ENCODE measurements at places on chromosomes 6 and 20. TPM values are rescaled to one million over a fixed set of nuclear protein-coding genes. Genes with fewer than 3 reads are reported as not detected.

The FOXF2 gene
- total RNA-seq = 8.1 TPM

The SLC17A2 gene
- not detected for total RNA-seq

DNA sequence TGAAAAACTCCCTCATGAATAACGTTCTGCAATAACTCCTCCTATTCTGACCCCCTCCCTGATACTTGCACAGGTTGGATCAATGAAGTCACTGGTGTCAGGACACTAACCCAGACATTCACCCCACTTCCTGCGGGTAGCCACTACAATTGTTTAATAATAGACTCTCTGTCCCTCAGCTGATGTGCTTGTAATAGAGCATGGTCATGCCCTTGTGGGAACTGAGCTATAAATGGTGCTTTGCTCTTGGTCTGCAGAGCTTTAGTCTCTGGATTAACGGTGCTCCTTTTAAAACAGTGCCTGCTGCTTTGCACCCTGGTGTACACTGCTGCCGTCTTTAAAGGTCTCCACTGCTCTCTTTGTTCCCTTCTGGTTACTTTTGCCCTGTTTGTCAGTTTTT lies 127.3 kb downstream of the BACH2 start:
- DNase-seq = no peak

DNA sequence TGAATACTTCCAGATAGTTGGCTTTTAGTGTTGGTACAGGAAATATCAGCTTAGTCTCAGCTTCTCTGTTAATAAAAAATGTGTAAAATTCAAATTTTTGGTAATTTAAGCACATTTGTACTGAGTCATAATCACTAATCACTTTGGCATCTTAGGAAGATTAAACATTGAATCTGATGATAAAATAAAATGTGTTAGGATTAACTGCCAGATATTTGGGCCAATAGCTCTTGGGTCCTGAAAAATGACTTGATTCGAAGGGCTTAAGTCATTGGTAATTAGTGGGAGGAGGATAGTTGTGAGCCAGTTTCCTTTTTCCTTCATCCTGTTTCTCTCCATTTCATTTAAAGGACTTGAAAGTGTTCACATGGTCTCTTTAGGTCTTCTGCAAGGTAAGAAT lies 426.1 kb downstream of the RFPL4B start:
- DNase-seq = no peak

DNA sequence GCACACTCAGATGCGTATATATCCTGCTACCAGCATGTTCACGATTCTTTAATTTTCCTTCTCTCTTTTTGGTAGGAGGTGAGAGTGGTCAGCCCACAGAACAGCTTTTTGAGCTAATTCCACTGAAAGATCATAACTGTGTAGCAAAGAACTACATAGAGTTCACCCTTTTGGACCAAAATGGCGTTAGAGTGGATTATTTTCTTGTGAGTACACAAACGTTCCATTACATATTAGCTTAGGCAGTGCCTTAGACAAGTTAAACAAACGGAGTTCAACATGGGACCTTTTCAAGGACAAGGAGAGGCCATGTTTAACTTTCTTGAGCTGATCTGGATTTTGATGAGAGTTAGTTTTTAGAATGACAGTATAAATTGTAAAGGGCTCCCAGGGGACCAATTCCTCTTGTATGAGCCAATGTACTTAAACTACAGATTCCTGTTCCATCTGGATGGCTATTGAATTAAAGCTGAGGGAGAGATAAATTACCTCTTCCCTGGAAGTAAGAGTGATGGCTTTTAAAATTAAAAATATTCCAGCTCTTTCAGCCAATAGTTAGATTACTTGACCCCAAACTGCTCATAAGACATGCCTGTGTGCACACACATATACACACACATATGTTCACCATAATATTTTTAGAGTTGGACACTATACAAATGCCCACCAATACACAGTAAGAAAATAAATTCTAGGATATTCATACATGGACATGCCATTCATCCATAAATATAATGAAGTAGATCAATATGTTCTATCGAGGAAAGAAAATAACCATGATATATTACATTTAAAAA lies 25.6 kb upstream of the ARMH2 start:
- no peak for DNase-seq

The SEMG1 gene
- total RNA-seq = not detected

- DNase-seq = no peak
Measured at GRCh38 chr6:47169785-47170616, 127.9 kb upstream of the ADGRF1 start.

The EPHA7 gene
- 0.30 TPM for total RNA-seq

The MUC21 gene
- 2.2 TPM for total RNA-seq

- DNase-seq = no peak
Measured at GRCh38 chr20:17525650-17526049, 5.5 kb downstream of the BFSP1 start.

GRCh38 chr6:23243854-23244253 lies 674.5 kb downstream of the HDGFL1 start:
- no peak for DNase-seq

DNA sequence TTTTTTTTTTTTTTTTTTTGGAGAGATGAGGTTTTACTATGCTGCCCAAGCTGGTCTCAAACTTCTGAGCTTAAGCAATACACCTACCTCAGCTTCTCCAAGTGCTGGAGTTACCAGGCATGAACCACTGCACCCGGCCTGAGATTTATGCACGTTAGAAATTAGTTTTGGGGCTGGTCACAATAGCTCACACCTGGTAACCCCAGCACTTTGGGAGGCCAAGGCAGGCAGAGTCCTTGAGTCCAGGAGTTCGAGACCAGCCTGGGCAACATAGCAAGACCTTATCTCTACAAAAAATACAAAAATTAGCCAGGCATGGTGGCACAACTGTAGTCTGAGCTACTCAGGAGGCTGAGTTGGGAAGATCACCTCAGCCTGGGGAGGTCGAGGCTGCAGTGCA lies 51.9 kb downstream of the CD24 start:
- DNase-seq = no peak

- DNase-seq = no peak
Measured at GRCh38 chr6:148907573-148907972, 160.7 kb downstream of the UST start.

DNA sequence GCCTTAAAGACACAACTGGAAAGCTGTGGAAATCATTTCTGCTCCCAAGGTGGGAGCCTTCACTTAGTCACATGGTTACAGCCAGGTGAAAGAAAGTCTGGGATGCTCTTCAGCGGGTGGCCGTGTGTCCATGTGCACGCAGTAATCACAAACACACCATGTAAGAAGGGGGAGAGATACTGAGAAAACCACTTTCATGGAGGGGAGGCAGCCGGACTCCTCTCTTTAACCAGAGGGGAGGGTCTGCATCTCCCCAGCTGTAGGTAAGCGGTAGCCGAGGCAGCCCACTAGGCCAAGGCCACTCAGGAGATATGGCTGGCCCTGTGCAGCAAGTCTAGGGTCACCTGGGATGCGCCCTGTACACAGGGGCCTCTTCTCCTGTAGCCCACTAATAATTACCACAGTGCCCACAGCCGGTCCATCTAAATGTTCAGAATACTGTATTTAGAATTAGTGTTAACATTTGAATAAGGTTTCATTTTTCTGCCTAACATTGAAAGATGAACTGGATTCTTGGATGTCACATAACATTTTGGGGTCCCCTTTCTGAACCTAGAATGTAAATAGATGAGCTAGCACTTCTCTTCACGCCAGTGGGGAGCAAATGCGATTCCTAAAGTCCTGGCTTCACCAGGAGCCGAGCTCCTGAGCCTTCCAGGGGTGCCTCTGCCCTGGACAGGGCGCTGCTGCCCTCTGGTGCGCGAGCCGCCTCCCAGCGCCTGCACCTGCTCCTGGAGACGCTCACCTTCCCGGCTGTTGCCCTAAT lies 15.9 kb downstream of the GPR31 start:
- DNase-seq = peak; percentile 46

- DNase-seq = no peak
Measured at GRCh38 chr6:132792510-132792909, 5.9 kb downstream of the SLC18B1 start.

The TP53TG5 gene
- total RNA-seq = not detected

GRCh38 chr20:47663354-47664067 lies 121.8 kb downstream of the SULF2 start:
- peak; percentile 77 for DNase-seq

The FLRT3 gene
- 77.4 TPM for total RNA-seq

GRCh38 chr6:69609836-69610472 lies 186.9 kb downstream of the LMBRD1 start:
- DNase-seq = no peak

GRCh38 chr6:83633609-83634008 lies 75.3 kb downstream of the SNAP91 start:
- DNase-seq = no peak

DNA sequence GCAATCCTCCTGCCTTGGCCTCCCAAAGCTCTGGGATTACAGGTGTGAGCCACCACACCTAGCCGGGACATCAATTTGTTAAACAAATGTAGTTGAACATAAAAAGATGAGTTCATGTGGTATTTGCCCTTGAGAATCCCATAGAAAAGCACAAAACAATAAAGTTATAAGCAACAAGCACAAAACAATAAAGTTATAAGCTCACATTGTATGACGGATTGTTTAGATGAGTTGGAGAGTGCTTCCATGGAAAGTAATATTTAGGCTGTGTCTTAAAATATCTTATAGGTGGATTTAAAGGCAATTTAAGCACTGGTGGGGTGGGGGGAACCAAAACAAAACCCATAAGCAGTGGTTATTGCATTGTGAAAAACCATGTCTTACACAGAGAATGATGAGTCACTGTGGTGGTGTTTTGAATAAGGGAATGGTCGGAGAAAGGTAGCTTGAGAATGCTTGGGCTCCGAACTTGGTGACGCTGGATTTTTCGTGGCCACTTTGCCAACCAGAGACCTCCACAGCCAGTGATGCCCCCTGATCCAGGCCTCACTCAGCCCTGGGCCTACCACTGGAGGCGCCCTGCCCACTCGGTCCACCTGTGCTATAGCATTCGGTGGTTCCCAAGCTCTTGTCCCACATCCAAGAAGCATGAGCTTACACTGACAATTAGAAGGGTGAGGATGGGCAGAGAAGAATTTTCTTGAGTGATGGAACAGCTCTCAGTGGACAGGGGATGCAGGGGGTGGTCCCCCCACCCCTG lies 256.0 kb downstream of the CDKAL1 start:
- DNase-seq = no peak

The CRNKL1 gene
- total RNA-seq = 44.0 TPM

DNA sequence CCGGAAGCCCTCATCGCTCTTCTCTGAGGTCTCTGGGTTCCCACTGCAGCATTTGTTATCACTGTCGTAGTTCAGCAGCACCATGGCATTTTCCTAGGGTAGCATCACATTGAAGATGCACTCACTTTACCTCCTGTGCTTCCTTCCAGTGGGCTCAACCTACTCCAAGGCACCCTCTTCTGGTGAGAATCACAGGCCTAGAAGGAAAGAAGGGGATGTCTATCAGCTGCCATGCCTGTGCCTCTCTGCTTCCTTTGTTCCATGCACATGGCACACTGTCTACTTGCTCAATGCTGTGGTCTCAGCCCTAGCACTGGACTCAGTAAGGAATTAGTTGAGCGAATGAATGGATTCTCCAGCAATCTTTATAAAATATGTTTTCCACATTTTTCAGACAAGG lies 22.6 kb downstream of the CST4 start:
- no peak for DNase-seq

GRCh38 chr6:71471718-71472117 lies 183.1 kb downstream of the OGFRL1 start:
- no peak for DNase-seq

GRCh38 chr6:41286544-41287346 lies at the start of gene TREM1:
Gene TREM1, minus strand, starts transcription at chr6:41286682. Its CDS starts 27 bp downstream, at chr6:41286655.
- DNase-seq = no peak

- no peak for DNase-seq
Measured at GRCh38 chr6:169859401-169859977, 108.1 kb downstream of the ERMARD start.

GRCh38 chr6:20631549-20631924 lies 97.3 kb downstream of the CDKAL1 start:
- no peak for DNase-seq

DNA sequence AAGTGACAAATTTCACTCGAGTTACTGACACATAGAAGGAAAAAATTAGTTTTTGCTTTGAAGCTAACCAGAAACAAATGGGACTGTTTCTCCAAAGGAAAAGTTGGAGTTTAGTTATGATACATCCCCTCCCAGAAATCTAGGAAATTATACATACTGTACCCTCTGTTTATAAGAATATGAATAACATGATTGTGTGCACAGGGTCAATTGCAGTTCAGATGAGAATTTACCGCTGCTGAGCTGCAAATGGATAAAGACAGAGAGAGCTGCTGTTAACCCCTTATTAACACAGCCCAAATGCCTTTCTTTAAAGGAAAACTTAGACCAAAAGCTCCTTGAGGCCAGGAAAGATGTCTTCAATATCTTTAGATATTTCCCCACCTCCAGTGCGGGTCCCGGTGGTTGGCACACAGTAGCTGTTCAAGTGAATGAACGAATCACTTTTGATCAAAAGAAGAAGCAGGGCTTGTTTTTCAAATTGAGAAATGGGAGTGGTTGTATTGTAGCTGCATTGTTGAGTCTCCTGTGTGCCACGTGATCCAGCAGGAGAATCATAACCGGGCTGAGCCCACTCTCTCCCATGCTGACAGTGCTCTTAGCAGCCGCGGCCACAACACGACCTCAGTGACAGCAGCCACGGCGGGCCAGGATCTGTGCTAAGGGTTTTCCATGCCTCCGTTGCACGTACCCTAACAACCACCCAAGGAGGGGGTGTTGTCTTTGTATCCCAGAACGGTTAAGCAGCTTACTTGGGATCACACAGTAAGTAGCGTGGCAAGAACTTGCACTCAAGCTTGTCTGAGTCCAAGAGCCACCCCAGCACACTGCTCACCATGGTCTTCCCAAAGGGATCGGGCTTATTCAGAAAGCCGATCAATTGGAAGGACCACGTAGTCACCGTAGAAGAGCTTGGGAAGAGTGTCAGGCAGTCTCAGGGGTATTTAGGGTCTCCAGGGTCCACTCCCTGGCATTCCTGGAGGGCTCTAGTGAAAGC lies 53.5 kb upstream of the BMP6 start:
- peak; percentile 44 for DNase-seq

- DNase-seq = no peak
Measured at GRCh38 chr6:84657486-84657885, 106.9 kb downstream of the TBX18 start.

The ADGB gene
- total RNA-seq = 0.31 TPM

- DNase-seq = no peak
Measured at GRCh38 chr6:128493877-128494276, 26.5 kb downstream of the PTPRK start.

- DNase-seq = no peak
Measured at GRCh38 chr20:4813863-4814695, 92.4 kb downstream of the PRND start.

DNA sequence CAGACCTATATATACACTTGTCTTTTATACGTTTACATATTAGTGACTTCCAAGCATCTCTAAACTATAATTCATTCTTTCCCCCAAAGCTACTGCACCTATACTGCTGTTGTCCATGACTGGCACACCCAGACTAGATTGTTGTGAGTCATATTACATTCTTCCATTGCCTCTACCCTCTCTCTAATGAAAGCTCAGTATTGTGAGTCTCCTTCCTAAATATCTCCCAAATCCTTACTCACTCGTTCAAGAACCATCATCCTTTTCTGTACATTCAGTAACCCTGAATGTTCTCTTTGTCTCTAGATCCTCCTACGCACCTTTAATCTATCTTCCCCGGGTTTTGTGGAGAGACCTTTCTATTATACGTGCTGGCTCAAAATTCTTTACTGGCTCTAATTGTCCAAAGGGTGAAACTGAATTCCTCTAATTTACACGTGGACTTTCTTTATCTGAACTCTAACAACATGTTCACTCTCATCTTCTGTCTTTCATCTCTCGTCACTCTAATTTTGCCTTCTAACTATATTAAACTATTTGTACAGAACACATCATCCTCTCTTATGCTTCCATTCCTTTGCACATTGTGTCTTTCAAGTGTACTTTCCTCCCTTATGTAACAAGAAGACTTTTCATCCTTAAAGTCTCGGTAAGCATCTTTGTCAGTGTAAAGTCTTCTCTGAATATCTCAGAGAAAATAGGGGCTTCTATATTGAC lies 109.3 kb downstream of the IBTK start:
- DNase-seq = no peak

Data from upper lobe of left lung (tissue), 6 donors.